ENCODE measurements at places on chromosomes 1 and 21.

- DNase-seq = no peak
Measured at GRCh38 chr1:3430820-3431219, 23.6 kb upstream of the ARHGEF16 start.

DNA sequence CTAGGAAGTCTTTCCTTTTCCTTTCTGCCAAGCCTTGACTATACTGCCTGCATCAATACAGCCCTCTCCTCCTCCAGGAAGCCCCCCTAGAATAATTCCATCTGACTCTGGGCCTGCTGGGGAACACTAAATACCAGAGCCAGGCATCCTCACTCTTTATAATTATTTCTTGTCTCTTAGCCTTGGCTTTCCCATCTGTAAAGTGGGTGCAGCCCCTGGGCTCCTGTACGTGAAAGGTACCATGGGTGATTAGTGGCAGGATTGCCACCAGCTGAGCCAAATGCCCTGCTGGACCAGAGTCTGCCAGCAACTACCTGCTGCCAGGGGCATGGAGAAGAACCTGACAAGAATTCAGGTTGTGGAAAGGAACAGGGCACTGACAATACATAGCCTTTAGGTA lies 58.7 kb downstream of the LGR6 start:
- DNase-seq = no peak

- no peak for DNase-seq
Measured at GRCh38 chr1:110680036-110680735, 5.4 kb upstream of the KCNA3 start.

GRCh38 chr1:31434979-31435378 lies 22.0 kb downstream of the SERINC2 start:
- DNase-seq = no peak

GRCh38 chr1:176605176-176605575 lies 142.2 kb downstream of the PAPPA2 start:
- no peak for DNase-seq

DNA sequence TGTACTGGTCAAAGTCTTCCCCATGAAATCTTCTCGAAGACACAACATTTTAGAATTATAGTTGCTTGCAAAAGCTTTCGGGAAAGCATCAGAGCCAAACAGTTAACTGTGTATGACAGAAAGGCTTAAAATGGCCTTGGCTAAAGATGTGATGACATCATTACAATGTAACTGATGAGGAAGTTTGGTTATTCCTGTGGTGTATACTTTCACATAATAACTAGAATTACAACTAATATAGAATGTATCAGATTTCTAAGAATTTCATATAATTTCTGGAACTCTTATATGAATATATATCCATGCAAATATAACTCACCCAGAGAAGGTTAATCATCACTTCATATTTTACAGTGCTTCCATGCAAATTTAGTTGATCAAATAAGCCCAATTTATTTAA lies 8.4 kb downstream of the TP73 start:
- DNase-seq = no peak

GRCh38 chr1:164683235-164683634 lies 124.3 kb downstream of the PBX1 start:
- DNase-seq = no peak

DNA sequence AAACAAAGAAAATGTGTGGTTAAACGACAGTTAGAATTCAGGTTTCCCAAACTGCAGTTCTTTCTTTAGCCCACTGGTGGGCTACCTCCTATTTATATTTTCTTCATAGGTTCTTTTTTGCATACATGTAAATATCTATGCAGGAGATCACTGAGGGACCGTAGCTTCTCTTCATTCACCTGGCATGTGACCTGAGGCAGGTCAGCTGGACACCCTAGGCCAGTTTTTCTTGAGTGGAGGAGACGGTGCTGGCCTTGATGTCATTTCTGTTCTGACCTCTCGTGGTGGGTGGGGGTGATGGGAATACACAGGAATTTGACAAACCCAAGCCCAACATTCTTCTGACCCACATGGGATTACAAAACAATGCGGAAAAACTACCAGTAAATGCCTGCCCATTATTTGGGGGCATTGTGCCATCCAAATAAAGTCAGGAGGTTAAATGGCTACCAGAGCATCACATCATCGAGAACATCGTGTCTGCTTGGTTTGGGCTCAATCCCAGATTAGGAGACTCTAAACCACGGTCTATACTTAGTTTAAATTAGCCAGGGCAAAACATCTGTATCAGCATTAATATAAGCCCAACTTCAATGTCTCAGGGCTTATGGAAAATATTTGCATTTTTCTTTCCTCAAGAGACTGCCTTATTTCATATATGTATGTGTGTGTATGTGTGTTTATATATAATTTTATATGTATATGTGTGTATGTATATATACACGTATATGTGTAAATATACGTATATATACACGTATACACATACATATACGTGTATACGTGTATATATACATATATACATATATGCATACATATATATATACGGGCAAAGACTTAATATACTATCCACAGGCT lies 7.4 kb upstream of the IRF2BP2 start:
- DNase-seq = no peak

- DNase-seq = peak; percentile 37
Measured at GRCh38 chr1:62676611-62677356, 11.4 kb downstream of the DOCK7 start.

DNA sequence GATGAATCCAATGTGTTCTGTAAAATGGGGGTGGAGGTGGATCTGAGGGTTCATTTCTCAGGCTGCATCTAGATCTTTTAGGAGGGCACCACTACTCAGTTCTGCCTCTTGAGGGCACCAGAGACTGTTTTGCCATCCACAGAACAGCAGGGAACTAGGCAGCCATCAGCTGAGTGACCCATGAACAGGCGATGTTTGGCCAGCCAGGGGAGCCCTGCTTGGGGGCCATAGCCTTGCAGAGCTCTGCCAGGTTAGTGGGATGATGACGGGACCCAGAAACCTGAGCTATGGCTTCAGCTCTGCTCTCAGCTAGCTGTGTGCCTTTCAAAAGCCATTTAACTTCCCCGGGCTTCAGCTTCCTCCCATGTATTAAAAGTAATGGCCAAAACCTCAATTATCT lies 13.4 kb upstream of the NOS1AP start:
- peak; percentile 89 for DNase-seq

DNA sequence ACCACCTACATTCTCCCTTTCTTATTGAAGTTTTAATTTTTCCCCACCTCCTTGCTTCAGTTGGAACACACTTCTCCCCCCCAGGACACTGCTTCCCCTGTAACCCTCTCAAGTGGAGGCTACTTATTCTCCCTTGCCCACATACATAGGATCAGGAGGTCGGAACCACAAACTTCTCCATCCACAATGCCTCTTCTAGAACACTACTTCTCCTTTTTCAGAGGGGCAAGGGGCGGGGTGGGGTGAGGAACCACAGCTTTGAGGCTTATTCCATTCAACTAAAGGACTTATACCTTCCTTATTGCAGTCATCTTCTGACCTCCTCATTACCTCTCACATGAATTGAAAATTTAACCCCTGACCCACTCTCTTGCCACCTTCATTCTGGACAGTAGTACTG lies 81.3 kb downstream of the NEK7 start:
- DNase-seq = no peak

DNA sequence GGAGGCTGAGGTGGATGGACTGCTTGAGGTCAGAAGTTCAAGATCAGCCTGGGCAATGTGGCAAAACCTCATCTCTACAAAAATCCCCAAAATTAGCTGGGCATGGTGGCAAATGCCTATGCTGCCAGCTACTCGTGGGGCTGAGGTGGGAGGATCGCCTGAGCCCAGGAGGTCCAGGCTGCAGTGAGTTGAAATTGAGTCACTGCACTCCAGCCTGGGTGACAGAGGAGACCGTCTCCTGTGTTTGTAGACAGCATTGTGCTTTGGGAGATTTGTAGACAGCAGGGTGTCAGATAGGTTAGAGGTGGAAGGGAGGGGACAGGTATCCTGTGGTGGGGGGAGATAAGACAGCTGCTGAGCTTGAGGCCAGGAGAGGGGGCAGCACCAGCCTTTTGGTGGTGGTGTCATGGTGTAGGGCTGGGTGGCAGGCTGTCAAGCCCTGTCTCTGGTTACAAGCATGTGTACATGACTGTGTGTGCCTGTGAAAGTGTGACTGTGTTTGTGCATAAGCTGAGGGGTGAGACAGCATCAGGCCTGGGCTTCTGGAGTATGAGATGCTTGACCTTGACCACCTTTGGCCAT lies 15.2 kb downstream of the PPFIA4 start:
- no peak for DNase-seq

- DNase-seq = no peak
Measured at GRCh38 chr1:21547876-21548275, 38.7 kb downstream of the ALPL start.

DNA sequence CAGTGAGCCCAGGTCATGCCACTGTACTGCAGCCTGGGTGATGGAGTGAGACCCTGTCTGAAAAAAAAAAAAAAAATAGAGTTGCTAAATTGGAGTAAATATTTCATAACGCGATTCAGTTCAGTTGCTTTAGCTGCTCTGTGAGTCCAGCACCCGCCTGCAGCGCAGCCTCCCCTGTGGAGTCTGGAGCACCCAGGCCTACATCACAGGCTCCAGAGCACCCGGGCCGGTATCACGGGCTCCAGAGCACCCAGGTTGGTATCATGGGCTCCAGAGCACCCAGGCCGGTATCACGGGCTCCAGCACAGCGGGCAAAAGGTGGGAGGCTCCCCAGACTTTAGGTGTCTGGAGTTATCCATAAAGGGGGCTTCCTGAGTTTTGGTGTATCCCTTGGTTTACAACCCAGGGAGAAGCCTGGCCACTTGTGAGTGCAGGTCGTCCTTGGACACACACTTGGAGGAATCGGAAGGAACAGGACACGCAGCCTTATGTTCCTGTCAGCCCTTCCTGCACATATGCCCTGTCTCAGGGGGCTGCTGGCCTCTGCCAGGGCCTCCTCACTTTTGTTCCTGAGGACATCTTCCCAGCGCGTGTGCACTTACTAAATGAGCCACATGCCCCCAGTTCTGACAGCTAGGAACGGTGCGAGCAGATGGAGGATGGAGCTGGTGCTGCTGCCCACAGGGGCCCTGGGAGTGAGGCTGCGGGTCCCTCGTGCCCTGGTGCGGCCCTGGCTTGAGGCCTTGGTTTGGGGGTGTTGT lies 25.1 kb downstream of the SKI start:
- peak; percentile 2 for DNase-seq

GRCh38 chr1:52602856-52603600 lies 857 bp downstream of the GPX7 start:
- peak; percentile 78 for DNase-seq

DNA sequence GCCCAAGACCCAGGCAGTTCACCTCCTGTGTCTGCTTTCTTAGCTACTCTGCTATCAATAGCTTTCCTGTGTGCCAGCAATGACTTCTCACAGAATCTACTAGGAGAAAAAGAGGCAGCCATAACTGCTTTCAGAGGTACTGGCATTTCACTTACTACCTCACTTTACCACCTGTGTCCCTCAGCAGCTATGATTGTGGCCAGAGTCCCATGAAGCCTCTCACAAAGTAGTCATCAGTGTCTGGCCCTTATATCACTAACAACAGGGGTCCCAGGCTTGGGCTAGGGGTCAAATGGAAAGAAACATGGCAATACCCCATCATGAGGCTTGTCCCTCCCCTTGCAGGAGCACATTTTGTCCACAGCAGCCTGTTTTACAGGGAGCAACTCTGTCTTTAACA lies 62.7 kb upstream of the EPS8L3 start:
- DNase-seq = no peak

- DNase-seq = no peak
Measured at GRCh38 chr1:159699246-159699645, 15.1 kb downstream of the CRP start.

DNA sequence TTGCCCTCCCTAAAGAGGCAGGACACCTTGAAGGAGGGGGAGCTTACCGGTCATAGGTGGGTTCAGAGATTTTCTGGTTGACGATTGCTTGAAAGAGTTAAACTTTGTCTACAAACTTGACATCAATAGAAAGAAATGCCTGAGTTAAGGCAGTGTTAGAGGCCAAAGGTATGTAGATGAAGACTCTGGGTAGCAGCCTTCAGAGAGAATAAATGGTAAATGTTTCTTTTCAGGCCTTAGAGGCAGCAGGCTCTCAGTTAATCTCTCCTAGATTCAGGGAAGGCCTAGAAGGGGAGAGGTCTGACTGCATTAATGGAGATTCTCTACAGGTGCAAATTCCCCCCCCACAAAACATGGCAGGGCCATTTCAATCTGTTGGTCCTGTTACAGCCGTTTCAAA lies 27.7 kb downstream of the MX1 start:
- DNase-seq = no peak

DNA sequence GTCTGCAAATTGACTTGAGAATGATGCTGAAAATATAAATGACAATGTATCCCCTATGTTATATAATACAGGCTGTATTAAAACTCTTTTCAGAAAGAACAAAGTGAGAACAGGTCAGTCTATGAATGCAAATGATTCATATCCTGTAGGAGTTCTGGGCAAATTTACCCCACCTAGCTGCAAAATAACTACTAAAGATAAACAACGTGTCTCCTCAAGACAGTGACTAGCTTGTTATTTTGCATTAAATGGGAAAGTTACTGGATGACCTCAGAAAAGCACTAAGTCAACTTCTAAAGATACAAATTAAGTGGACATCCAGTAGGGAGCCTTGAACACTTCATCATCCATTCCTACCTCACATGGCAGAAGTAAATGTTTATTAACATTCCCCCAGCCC lies 11.1 kb downstream of the RNF19B start:
- no peak for DNase-seq

DNA sequence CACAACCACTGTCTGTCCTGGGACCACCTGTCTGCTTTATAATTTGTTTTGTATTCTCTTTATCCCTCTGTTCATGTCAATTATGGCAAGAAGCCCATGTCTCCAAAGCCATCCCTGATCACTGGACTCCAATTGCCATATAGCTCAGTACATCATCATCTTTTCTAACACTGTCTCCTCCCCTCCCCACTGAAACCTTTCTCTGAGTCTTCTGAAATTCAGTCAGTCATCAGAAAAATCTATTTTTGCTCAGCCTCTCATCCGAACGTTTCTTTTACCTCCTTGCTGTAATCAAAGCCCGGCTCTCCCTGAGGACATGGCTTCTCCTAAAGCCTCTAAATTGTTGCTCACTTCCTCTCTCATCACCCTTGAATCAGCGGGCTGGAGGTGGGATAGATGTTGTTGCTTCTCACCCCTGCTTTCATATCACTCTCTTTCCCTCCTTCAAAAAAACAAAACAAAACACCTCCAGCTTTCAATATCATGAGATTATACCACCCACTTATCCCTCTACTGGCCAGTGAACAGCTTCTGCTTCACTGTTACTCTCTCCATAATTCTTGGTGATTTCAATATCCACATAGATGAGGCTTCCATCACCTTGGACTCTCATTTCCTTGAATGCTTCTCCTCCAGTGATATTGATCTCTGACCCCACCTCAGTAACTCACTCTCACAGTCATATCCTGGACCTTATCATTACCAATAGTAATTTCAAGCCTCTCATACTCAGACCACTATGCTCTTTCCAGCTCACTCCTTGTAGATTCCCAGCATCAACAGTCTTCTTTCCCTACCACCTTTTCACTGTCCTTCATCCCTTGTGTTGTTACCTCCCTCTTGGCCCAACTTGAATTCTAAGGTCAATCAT lies 27.8 kb downstream of the RAB3B start:
- DNase-seq = no peak

DNA sequence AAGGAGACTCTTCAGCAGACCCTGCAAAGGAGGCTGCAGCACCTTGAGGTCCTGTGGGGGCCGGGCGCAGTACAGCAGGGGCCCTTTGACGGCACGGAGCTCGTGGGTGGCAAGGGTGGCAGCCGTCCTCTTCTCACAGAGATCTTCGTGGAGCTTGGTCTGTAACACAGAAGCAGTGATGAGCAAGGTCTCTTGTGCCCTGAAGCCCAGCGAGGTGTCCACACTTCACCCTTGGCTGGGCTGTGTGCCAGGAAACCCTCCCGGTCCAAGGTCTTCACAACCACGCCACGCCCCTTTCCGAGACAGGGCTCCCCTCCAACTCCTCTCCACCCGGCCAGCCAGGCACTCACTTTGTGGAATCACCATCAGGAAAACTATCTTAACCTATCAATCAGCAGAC lies 11.3 kb downstream of the LRRC47 start:
- no peak for DNase-seq

All from eye (tissue), 1 donor.